Endothelial cell of umbilical vein (primary cell): ENCODE measurements at places on chromosomes 5 and 9. TPM values are rescaled to one million over a fixed set of nuclear protein-coding genes. Genes with fewer than 3 reads are reported as not detected.

Gene SEMA5A
- total RNA-seq = 0.04 TPM in 1 of 2 replicates, not detected in the other

Gene MSX2
- not detected in 2 replicates for total RNA-seq

Gene HAVCR2
- total RNA-seq = 0.42 TPM in 1 of 2 replicates, not detected in the other

Gene FGFR4
- total RNA-seq = 2.9 and 3.8 TPM in 2 replicates

Gene TMEFF1
- total RNA-seq = 9.8 and 14.6 TPM in 2 replicates

Gene SELENOP
- total RNA-seq = 1.5 TPM in 1 of 2 replicates, not detected in the other

Gene ITK
- total RNA-seq = not detected in 2 replicates

Gene PPP3R2
- not detected in 2 replicates for total RNA-seq

Gene ADAMTS12
- total RNA-seq = 0.88 TPM in 1 of 2 replicates, not detected in the other

Gene SRA1
- total RNA-seq = 19.7 and 29.7 TPM in 2 replicates

Gene THBS4
- not detected in 2 replicates for total RNA-seq

Gene PCDHGA7
- total RNA-seq = 1.5 and 1.8 TPM in 2 replicates

Gene CAVIN4
- total RNA-seq = 2.5 and 3.1 TPM in 2 replicates

Gene LECT2
- not detected in 2 replicates for total RNA-seq

Gene CEP78
- total RNA-seq = 30.2 and 35.9 TPM in 2 replicates

Gene LCN15
- not detected in 2 replicates for total RNA-seq

Gene NTNG2
- 0.88 TPM in 1 of 2 replicates, not detected in the other for total RNA-seq

Gene TMEM252
- total RNA-seq = not detected in 2 replicates

Gene IFNA2
- total RNA-seq = not detected in 2 replicates

Gene SLC45A2
- not detected in 2 replicates for total RNA-seq

Gene TMEM174
- not detected in 2 replicates for total RNA-seq

Gene SPINK6
- total RNA-seq = not detected in 2 replicates

Gene TAF11L10
- total RNA-seq = not detected in 2 replicates

Gene PCDHGC4
- 0.90 and 2.1 TPM in 2 replicates for total RNA-seq

Gene GMCL2
- total RNA-seq = not detected in 2 replicates

Gene IGIP
- total RNA-seq = 2.4 and 3.3 TPM in 2 replicates

Gene VAV2
- total RNA-seq = 29.9 and 30.6 TPM in 2 replicates

Gene TTC16
- not detected in 2 replicates for total RNA-seq

Gene UCK1
- total RNA-seq = 23.6 and 24.1 TPM in 2 replicates

Gene PCDH1
- 136 and 170 TPM in 2 replicates for total RNA-seq

Gene DPYSL3
- 142 and 146 TPM in 2 replicates for total RNA-seq

Gene BTNL8
- total RNA-seq = not detected in 2 replicates

Gene LIX1
- total RNA-seq = not detected in 2 replicates

Gene AFAP1L1
- total RNA-seq = 73.2 and 76.2 TPM in 2 replicates

Gene BRD3OS
- total RNA-seq = 15.4 and 18.2 TPM in 2 replicates

Gene DNAJC21
- 39.4 and 49.2 TPM in 2 replicates for total RNA-seq

Gene CA9
- 0.42 TPM in 1 of 2 replicates, not detected in the other for total RNA-seq

Gene AK1
- total RNA-seq = 113 and 115 TPM in 2 replicates

Gene EXD3
- 26.6 and 30.3 TPM in 2 replicates for total RNA-seq

Gene ARL14EPL
- 0.58 TPM in 1 of 2 replicates, not detected in the other for total RNA-seq

Gene CD72
- total RNA-seq = not detected in 2 replicates

Gene AHRR
- 3.1 and 5.1 TPM in 2 replicates for total RNA-seq

Gene STK10
- total RNA-seq = 47.2 and 57.9 TPM in 2 replicates

Gene ACOT12
- not detected in 2 replicates for total RNA-seq

Gene TMEM232
- total RNA-seq = 0.37 and 0.38 TPM in 2 replicates

Gene NFIB
- 160 and 174 TPM in 2 replicates for total RNA-seq

Gene PCDHGA8
- total RNA-seq = 0.53 and 0.95 TPM in 2 replicates

Gene LCN10
- not detected in 2 replicates for total RNA-seq

Gene GHR
- total RNA-seq = 0.27 and 0.39 TPM in 2 replicates

Gene SNCB
- not detected in 2 replicates for total RNA-seq

Gene LRRTM2
- total RNA-seq = 0.14 and 0.20 TPM in 2 replicates

Gene TAF1L
- total RNA-seq = not detected in 2 replicates

Gene GRXCR2
- total RNA-seq = not detected in 2 replicates
